ENCODE measurements at places on chromosomes 11 and 22.

DNA sequence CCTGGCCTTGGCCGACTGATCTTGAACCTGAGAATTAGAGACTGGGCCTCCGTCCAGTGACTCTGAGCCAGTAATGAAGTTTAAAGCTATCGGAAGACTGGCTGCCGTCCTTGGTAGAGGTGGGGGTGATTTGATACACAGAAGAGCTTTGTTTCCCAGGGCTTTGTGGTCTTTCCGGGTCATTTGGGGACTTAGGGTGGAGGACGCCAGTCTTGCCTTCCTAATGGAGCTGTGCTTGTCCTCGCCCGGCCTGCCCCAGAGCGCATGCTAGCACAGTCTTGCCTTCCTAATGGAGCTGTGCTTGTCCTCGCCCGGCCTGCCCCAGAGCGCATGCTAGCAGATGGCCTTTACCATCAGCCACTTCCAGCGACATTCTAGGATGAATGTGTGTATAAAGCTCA lies 65.8 kb downstream of the ST3GAL4 start:
- no peak for DNase-seq

DNA sequence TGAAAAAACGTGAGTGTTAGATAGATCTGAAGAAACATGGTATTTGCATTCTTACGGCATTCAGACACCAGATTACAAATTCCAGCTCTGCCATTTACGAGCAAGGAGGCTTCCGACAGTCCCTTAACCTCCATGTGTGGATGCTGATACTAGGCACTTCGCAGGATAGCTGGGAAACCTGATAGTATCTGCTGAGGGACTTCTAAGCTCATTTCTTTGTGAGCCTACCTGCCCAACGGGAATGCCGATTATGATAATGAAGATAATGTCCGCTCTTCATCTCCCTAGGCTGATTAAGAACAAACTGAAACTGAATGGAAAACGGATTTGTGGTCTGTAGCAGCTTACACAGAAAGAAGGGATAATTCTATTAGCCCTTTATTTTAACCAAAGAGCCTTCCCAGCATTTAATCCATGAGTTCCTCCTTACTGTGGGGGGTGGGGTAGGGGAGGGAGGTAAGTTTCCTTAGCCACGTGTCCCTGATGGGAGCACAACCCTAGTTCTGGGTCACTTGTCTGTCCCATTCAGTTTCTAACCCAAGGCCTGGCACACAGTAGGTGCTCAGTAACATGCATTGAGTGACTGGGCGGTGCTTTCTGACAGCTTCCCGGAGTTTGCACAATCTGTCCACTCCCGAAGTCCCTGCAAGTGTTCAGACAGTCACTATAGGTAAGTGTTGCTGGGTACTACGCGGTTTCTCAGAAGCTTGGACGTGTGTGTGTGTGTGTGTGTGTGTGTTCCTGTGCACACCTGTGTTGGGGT lies 39.2 kb downstream of the CD6 start:
- no peak for DNase-seq

GRCh38 chr22:45453764-45454163 lies 40.3 kb downstream of the RIBC2 start:
- no peak for DNase-seq

DNA sequence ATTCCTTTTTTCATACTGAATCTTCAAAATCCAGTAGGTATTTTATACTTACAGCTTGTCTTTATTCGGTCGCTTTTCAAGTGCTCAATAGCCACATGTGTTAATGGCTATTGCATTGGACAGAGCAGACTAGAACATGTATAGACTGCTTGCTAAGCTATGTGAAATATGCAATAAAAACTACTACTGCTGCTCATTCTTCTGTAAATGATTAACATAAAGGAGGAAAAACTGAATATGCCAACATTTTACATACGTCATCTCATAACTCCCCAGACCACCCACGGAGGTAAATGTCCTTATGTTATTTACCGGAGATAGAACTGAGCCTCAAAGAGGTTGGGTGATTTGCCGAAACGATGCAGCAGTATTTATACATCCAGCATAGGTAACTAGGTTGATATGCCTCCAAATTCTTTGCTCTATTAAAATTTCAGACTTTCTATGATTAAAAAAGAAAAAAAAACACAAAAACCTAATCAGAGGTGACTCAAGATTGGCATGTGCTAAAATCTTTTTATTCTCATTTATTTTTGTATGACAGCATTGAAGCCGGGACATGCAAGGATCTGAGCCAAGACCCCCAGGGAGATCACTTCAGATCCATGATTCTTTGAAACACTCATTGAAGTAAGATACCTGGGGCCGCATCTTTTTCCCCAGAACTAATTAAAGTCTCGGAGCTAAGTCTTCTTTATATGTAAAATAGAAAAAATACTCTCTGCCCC lies 78.5 kb upstream of the OR5AK2 start:
- no peak for DNase-seq

- DNase-seq: no peak
Observed at GRCh38 chr22:47806894-47807293, 1044.4 kb downstream of the TBC1D22A start.

All from NCI-H2171 (cell line).